Right renal pelvis (tissue), 4 donors: ENCODE measurements at places on chromosomes 16 and 17.

GRCh38 chr16:67036323-67036741 lies 7.4 kb downstream of the CBFB start:
- DNase-seq = no peak

- no peak for DNase-seq
Measured at GRCh38 chr17:30314474-30314873, 19.4 kb downstream of the TMIGD1 start.

GRCh38 chr17:80456465-80457235 lies 19.8 kb downstream of the NPTX1 start:
- DNase-seq = no peak

- DNase-seq = no peak
Measured at GRCh38 chr17:35898283-35899070, 18.3 kb upstream of the CCL5 start.

DNA sequence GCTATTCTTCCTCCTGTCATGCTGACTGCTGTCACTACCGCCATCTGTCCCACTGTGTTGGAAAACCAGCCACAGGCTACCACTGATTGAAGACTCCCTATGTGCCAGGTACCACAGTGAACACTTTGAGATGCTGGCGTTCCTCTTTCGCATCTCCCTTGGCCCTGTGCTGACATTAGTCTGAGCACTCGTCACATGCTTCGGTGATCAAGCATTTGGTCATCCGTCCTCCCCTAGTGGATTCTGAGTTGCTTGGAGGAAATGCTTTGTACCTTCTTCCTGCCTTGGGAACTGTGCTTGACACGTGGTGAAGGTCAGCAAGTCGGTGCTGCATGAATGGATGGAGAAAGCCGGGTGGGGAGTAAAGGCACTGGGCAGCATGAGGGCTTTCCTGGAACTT lies 260.1 kb downstream of the SNX29 start:
- DNase-seq = no peak

GRCh38 chr16:30972872-30973271 lies 12.1 kb upstream of the HSD3B7 start:
- DNase-seq = no peak
